ENCODE measurements at places on chromosomes 1 and 21.
A peak's percentile ranks its signal among the peaks of the same experiment; 100 is the strongest.

DNA sequence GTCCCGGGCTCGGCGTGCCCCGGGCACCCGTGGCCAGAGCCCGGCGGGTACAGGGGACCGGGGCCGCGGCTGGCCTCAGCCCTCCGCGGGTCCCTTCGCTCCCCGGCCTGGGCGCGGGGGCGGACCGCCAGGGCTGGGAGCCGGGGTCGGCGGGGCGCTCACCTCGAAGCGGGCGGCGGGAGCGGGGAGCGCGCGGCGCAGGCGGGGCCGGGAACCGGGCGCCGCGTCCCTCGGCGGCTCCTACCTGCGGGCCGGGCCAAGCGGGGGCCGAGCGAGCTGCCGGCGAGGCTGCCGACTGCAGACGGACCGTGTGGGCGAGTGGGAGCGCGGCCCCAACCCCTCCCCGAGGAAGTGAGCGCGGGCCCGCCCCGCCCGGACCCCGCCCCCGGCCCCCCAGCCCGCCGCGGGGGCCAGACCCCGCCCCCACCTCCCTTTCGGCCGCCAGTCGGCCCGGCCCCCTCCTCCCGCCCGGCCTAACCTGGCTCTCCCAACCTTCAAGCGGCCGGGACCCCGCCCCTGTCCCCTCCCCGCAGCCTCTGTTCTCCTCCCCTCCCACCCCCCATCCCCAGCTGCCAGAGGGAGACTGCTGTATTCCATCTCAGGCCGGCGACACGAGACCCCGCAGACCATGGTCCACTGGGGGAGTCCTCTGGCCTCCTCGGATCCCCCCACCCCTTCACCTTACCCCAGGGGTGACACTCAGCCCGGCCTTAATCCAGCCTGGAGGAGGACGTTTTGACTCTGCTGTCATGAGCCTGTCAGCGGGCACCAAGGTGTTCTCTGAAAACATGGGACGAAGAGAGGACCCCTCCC lies at the start of gene FHL3:
Gene FHL3 (minus strand): TSS at position 320 of the 813 bp plus-strand sequence. CDS start 6,102 bp downstream, outside the sequence.
- no peak for DNase-seq

- no peak for DNase-seq
Observed at GRCh38 chr1:214396330-214396729, 115.4 kb downstream of the SMYD2 start.

DNA sequence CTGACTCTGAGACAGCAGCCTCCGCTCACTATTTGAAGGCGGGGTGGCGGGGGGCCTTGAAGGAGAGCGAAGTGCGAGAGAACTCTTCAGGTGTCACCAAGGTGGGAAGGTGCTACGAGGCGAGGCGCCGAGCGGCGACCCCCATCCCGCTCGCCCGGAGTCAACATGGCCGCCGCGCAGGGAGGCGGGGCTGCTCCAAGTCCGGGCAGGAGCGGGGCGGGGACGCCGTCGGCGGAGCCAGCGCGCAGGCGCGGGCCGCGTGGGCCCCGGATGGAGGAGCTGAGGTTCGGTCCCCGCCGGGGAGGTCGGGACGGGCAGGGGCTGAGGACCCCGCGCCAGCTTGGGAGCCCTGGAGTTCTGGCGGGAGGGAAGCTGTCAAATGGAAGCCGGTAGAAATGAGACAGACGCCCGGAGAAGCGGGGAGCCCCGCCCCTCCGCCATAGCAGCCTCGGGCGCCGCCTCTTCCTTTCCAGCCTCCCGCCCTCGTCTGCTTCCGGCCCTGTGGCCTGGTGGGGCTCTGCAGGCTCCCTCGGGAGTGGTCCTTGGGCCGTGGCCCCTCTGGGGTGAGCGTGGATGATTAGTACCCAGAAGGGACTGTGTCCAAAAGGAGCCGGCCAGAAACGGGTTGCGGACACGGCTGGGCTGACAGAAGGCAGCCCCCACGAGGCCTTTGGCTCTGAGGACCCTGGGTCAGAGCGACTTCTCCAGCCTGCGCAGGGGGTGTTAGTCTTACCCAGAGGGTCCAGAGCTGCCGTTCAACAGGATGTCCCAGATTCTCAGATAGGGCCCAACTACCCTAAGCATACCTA lies at the start of gene PIGV:
Gene PIGV (plus strand): TSS at position 245 of the 809 bp plus-strand sequence. CDS start 2,866 bp downstream, outside the sequence.
- DNase-seq: peak; percentile 87

GRCh38 chr1:53754484-53755312 lies 15.7 kb upstream of the GLIS1 start:
- DNase-seq: peak; percentile 66

DNA sequence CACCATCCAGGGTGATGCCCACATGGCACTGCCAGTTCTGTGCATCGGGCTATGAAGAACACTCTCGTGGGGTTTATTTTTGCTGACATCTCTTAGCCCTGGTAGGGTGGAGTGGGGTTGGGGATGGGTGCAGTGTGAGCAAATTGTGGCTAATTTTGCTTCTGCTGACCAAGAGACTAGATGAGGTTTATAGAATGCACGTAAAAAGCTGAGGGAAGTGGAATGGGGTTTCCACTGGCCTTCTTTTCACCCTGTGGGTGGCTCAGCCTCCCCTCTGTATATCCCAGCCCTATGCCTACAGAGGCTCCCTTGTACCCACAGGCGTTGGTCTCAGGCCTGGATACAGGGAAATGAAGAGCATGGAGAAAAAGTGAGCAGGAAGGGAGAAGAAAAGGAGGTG lies 44.1 kb upstream of the RAB4A start:
- no peak for DNase-seq

- no peak for DNase-seq
Observed at GRCh38 chr1:168344517-168344916, 63.8 kb downstream of the TBX19 start.

DNA sequence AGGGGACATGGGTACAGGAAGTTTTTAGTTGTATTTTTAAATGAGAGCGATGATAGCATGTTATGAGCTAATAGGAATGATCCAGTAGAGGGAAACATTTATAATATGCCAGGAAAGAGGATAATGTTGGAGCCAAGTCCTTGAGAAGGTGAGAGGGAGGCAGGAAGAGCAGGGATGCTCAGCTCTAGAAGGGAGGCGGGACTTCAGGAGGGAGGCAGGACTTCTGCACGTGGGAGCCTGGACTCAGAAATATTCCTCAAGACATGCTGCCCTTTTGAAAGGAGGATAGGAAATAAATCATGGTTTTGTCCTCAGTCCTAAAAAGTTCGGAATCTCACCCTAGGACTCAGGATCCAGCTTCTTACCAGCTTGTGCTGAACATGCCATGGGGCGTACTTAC lies 5.9 kb downstream of the ADARB1 start:
- DNase-seq: no peak

DNA sequence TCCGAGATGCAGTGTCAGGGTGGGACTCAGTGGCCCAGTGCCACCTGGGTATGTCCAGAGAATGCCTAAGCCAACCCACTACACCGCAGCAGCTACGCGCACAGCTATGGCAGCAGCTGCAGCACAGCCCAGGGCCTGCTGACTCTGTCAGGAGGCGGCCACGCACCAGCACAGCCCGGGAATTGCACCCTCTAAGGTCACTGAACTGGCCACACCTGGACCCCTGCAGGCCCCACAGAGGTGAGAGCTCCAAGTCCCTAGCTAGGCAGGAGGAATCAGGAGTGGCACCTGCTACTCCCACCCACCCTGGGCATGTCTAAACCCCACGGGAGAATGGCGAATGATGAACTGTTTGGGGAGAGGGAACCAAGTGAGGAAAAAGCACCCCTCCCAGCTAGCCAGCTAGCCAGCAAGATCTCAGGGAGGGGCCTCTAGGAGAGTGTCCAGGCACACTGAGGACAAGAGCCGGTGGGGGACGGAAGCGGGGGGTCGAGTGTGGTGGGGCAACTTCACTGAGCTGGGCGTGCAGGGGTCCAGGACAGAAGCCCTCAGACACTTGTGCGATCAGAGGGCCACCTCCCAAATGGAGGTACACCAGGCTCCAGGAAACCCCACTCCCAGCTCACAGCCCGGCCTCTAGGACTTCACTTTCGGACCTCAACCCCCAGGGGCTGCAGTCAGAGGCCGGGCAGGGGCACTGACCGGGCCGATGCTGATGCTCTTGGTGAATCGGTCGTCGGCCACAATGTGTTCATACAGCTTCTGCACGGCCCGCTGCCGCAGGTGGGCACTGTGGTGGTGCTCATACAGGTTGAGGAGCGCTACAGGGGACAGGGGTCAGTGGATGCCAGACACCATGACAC lies 13.9 kb downstream of the LSS start:
- no peak for DNase-seq

DNA sequence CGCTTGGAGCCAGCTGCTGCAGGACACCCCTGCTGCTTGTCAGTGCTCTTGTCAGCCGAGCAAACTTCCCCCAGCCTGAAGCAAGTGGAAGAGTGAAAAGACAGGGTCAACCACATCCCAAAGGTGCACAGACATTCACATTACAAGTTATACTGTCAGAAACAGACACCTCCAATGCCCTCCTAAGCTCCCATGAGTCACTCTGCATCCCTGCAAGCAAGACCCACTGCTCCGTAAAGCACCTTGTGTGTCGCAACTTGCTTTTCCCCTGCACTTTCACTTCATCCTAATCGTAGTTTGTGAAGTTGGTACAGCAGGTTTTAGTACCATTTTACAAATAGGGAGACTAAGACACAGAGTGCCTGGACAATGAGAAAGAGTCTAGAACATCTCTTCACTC lies 51.1 kb downstream of the KCNH1 start:
- DNase-seq: no peak

- DNase-seq: no peak
Observed at GRCh38 chr1:99218572-99218971, 45.7 kb upstream of the PLPPR4 start.

DNA sequence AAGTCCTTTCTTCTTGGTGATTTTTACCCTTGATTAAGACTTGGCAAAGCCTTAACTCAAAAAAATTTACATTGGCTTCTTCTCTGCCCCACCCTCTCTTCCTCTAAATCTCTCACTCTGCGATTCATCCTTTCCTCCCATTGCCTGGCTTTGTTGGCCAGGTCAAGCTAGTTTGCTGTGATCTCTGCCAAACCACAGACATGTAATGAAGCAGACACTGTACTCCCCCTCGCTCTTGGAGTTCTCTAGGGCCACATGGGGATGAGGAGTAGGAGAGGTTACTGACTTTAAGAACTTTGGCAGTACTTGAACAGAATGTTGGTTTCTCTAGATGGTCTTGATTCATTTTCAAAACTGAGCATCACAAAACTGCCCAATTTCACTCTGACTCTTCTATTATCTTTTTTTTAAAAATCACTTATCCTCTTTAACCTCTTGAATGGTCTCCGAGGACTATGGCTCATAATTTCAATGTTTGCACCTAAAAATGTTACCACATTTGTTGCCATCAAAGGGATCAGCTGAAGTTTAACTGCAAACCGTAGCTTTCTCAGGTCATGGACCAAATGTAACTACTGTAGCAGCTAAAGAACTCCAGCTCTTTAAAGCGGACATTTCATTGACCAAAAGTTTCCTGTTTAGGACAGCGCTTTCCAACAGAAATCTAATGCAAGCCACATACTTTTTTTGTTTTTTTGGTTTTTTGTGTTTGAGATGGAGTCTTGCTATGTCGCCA lies 62.7 kb upstream of the IPO9 start:
- no peak for DNase-seq

- no peak for DNase-seq
Observed at GRCh38 chr1:181099152-181100014, 10.9 kb downstream of the IER5 start.

GRCh38 chr1:2072109-2072806 lies 22.0 kb downstream of the PRKCZ start:
- no peak for DNase-seq

DNA sequence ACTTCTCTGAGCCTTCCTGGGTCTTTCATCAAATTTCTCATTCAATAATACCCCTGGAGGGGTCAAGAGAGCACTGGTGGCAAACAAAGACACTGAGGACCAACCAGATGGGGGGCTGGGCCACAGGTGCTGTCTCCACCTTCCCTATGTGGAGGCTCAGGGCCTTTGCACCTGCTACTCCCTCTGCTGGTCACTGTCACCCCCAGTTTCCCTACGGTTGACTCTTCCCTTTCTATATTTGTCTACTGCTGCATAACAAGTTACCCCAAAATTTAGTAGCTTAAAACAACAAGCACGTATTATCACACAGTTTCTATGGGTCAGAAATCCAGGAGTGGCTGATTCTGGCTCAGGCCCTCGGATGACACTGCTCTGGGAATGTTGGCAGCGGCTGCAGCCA lies 138.8 kb upstream of the RUNX3 start:
- no peak for DNase-seq

- DNase-seq: peak; percentile 15
Observed at GRCh38 chr1:227942021-227942715, 5.6 kb downstream of the WNT9A start.

GRCh38 chr1:205786601-205787000 lies 11.3 kb upstream of the RAB29 start:
- DNase-seq: no peak

DNA sequence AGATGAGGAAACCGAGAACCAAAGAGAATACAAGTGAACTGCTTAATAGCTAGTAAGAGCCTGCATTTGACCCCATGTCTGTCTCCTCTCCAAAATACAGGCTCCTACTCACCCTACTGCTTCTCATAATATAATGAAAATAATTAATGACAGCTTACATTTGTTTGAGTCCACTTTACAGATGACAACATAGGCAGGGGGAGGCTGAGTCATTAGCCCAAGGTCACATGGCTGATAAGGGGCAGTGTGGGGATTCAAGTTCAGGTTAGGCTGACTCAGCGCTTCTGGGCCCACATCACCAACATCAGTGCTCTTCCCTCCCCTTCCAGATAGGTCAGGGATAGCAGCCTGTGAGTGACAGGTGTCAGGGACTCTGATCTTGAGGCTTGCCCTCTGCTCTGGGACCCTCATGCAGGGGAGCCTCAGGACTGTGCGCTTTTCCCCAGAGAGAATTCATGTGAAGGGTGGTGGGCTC lies 16.2 kb downstream of the AZIN2 start:
- DNase-seq: peak; percentile 56

- no peak for DNase-seq
Observed at GRCh38 chr21:35783721-35784120, 276.6 kb downstream of the SETD4 start.

DNA sequence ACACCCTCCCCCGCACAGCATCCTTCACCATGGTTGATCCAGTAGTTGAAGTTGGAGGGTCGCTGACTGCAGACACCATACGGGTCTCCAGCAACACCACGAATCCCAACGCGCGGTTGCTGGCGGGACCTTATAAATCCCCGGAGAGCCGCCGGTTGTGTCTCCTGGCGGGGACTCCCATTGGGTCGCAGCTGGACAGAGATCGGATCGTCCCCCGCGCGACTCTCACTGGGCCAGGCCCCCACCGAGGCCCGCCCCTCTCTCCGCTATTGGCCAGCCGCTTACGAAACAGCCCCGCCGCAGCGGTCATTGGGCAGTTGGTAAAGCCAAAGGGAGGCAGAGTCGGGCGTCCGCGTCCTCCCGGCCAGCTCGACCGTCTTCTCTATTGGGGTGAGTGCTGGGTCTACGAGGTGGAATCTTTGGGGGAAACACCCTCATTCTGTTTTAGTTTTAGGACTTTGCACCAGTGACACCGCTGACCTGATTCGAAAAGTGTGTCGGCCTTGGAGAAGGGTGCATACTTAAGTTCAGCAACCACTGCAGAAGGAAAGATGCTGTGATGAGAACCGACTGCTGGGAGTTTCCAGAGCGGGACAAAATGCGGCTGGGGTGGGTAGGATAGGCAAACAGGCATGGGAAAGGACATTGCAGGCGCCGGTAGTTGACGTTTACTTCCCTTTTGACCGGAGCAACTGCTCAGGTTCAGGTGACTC lies 27.4 kb downstream of the RABIF start:
- DNase-seq: peak; percentile 90

All from adrenal gland (tissue), 19 donors.